ENCODE measurements at places on chromosomes 7 and 10. TPM values are rescaled to one million over a fixed set of nuclear protein-coding genes. Genes with fewer than 3 reads are reported as not detected.

GRCh38 chr10:91573320-91573719 is 59.6 kb downstream of the PPP1R3C start:
- DNase-seq, result no peak

PDAP1 gene
- 38.4 TPM for polyA plus RNA-seq

ADRB1 gene
- not detected for polyA plus RNA-seq

ELN gene
- not detected for polyA plus RNA-seq

DNA sequence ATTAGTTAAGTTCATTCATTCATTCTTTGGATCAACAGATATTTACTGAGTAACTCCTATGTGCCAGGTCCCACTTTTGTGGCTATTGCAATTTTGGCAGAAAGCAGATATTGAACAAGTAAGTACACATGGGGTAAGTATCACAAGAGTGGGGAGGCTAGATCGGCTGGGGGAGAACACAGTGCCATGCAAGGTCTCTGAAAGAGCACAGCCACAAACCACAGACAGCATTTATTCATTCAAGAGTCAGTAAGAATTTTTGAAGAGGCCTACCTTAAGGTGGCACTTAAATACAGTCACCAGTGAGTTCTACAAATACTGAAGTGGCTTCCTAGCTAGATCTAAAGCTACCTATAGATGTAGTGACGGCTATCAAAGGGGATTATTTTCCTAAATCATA is 304.2 kb downstream of the RNLS start:
- DNase-seq, result no peak

STK31 gene
- polyA plus RNA-seq, result 0.08 TPM

Data from naive thymus-derived CD4-positive, alpha-beta T cell (primary cell).